ENCODE measurements at places on chromosomes 4 and X.

DNA sequence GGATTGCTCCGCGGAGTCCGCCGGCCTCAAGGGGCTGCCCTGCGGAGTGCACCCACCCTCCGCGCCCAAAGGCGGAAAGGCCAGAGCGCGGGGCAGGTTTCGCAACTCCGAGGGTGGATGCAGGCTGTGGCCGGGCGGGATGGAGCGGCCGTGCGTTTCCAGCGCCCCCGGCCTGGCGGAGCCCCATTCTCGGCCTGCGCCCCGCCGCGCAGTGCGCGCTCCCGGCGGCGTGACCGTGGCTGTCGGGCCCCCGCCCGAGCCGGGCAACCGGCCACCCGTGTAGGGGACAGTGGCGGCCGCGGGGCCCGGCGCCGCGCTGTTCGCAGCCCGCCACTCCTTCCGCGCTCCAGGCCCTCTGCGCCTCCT lies 331 bp downstream of the SETD7 start:
- DNase-seq, result no peak

DNA sequence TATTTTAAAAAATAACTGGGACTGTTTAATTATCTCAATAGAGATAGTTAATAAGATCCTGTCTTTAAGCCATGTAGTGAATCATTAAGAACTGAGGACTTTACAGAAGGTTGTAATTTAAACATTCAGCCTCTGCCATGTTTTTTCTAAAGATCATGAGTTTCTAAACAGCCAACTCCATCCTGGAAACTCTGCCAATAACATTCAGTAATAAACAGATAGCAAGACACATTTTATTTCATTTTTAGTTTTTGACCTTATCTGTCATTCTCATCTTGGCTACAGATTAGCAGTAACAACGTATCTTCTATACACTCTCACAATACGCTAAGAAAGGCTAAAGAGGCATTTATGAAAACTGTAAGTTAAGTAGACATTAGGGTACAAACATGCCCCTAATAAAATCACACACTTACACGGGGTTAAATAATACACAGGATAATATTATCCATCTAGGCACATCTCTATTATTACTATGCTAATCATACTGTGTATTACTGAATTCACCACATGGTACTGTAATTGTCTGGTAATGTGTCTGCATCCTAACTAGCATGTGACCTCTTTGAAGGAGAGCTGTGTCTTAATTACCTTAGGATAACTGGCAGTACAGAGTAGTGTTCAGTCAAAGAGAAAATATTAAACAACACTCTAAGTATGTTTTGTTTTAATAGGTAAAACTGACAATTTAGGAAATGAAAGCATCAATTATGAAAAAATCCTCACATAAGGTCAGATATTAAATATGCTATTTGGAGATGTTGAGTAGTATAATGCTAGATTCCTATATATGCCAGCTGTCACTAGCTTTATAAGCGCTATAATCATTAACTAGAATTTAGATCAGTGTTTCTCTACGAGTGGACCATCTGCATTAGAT lies 122.4 kb upstream of the NAP1L5 start:
- no peak for DNase-seq

GRCh38 chrX:150873616-150874015 lies 24.9 kb downstream of the CD99L2 start:
- peak; percentile 44 for DNase-seq

- DNase-seq, result no peak
Measured at GRCh38 chrX:41152221-41152620, 67.0 kb downstream of the USP9X start.

DNA sequence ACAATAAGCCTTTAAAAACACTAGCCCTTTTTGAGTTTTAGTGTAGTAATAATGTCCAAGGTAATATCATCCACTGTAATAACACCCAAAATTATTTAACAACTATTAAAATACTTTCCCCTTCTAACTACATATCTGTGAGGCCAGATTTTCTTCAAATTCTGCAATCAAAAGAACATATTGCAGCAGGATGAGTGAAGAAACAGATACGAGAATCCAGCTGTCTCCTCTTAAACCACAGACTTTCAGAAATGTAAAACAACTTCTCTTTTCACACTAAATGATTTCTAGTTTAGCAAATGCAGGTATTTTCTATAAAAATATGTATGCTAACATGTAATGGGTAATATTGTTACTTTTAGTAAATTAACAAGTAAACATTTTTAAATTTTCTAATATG lies 148.9 kb downstream of the PRDM5 start:
- DNase-seq, result no peak

DNA sequence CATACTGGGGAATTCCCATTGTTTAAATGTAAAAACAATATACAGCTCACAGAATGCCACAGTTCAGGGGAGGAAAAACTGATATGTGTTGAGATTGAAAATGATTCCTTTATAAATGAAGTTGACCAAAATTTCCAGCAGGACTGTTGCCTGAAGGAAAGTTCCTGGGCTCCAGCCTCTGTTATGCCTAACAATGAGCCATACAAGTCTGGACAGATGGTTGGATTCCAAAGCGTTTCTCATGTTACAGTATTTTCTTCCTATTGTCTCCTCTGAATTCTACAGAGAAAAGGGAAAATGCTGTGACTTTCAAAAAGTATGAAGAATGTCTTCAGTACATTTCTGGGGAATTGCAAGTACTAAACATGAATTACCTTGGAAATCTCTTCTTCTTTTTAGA lies 73.3 kb downstream of the ALPK1 start:
- DNase-seq, result peak; percentile 8

GRCh38 chrX:93932471-93933220 lies 258.6 kb downstream of the FAM133A start:
- DNase-seq, result no peak

DNA sequence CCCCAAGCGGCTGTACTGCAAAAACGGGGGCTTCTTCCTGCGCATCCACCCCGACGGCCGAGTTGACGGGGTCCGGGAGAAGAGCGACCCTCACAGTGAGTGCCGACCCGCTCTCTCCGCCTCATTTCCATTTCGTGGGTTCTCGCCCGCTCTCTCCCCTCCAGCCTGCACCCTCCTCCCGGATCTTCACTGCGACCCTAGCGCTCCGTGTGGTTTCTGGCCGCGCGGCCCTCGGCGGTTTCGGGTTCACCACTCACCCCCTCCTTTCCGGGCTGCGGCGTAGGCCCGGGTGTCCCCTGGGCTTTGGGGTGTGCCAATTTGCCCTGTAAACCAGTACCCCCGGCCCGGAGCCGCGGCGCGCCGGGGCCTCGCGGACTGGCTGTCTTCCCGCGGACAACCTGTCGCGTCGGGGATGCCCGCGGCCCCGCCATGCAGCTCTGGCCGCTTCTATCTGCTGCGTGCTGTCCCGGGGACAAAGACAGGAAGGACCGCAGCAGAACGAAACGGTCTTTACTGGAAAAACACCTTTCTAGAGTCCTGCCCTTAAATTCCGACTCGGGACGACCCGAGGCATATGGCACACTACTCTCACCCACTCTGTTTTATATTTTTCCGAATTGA lies 737 bp downstream of the FGF2 start:
- DNase-seq, result peak; percentile 25

- no peak for DNase-seq
Measured at GRCh38 chr4:6856391-6856790, 53.2 kb upstream of the TBC1D14 start.

DNA sequence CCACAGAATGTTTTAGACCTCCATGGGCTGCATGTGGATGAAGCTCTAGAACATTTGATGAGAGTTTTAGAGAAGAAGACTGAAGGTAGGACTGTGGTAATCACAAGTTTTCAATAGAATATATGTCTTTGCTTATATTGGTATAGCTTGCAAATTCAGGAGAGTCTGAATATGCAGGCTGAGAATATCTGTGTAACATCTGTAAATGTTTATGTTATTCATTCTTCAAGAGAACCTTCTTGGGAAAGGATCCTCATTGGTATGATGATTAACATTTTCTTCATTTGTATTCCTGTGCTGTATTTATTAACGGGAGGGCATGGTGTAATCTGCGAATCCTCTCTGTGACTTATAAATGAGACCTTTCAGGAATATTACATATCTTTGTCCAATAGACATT lies 52.1 kb upstream of the RHOH start:
- peak; percentile 39 for DNase-seq

- DNase-seq, result no peak
Measured at GRCh38 chr4:96483308-96484030, 643.6 kb downstream of the PDHA2 start.

GRCh38 chr4:166277853-166278252 lies 404.8 kb downstream of the TLL1 start:
- DNase-seq, result no peak

DNA sequence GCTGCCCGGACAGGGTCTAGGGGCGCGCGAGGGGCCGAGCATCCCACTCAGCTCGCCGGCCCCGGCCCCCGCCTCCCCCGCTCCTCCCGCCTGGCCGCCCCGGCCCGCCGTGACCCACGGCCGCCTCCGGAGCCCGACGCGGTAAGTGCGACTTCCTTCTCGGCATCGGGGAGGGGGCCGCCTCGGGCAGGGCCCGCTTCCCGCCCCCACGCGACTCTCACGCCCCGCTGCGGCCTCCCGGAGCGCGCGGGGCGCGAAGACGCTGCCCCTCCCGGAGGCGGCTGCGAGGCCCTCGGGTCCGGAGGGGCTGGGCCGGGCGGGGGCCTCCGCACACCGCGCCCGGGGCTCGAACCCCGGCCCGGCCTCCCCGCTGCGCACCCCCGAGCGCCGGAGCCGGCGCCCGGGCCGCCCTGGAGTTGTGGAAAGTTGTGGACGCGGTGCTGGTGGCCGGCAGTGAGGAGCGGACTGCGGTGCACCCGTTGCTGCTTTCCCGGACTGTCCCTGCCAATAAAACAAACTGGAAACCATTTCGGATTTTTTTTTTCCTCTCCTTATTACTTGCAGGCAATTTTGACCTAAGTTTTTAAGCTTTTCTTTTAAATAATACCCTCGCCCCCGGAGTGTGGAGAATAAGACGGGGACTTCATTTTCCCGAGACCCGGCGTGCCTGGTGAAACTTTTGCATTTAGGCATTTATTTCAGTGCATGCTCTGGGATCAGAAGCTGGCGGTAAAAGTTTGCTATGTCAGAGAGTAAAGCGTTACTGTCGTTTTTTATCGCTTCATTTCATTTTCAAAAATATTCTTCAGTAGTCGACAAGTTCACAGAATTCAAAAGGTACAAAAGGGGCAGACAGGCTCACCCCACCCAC lies 13.0 kb upstream of the TMEM156 start:
- no peak for DNase-seq

- DNase-seq, result no peak
Measured at GRCh38 chrX:130100180-130100579, 10.1 kb downstream of the ELF4 start.

GRCh38 chrX:128460835-128461234 lies 408.6 kb upstream of the ACTRT1 start:
- no peak for DNase-seq

- no peak for DNase-seq
Measured at GRCh38 chr4:157502656-157503055, 282.1 kb downstream of the GRIA2 start.

GRCh38 chr4:71406459-71406963 lies 67.7 kb downstream of the SLC4A4 start:
- DNase-seq, result peak; percentile 77

Measured in IMR-90 (cell line).